Amniotic stem cell (primary cell): ENCODE measurements at places on chromosomes 2 and 18.

DNA sequence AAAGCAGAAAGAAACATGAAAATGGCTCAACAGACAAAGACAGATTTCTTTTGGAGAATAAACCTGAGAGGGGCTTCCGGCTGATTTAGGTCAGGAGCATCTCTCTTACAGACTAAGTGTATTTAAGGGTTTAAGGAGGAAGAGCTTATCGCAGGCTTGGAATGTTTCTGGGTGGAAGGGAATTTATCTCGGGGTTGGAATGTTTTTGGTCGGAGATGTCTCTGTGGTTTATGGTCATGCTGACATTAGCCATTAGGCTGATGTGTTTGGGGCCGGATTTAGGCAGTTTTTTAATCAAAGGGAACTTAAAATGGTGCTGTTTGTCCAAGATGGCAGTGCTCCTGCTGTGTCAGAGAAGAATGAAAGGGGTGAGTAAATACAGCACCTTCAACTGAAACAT lies 14.4 kb upstream of the PSMA8 start:
- DNase-seq = no peak

DNA sequence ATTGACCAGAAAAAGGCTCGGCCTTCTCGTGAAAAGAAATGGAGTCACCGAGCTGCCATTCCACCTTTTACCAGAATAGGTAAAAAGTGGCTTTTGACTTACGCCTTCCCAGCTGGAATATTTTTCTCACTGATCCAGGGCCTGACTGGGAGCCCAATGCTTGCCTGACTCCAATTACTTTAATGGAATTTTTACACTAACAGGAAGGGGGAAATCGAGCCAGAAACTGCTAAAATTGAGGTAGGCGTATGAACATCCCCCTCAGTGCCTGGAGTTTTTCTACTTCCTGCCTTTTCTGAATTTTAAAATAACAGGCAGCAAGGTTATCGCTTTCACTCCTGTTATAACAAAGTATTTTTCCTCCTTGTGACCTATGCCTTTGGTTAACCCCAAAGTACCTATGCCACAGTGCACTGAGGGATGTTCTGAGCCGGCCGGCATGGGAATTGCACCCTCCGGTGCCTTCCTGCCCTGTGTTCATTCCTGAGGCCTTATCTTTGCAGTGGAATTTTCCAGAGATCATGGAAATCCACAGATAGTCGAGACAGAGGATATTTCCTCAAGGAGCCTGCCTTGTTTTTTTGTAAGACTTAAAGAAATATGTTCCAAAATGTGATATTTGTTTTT lies 18.3 kb upstream of the RPL31 start:
- DNase-seq = no peak

DNA sequence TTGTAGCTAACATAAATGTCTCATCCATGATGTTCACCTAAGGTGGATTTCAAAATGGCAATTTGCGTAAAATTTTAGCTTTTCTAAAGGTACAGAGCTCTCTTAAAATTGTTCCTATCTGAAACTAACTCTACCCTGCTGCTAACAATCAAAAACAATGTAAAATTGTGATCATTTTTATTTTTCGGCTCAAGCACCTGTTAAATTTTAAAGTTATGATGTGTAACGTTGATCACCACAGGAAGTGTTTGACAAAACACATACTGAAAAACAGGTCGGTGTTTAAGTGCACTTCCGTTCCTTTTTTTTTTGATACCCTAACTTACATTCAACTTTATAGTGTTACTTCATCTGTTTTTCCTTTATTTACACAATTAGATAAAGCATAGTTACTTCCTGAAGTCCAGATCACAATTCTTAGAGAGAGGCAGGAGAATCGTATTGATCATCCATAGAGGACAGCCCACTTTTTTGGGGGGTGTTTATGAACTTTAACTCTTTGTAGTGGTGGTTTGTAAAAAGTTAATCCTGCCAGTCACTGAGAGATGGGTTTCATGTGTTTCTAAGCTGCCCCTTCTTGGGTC lies 6.0 kb upstream of the NCK2 start:
- DNase-seq = no peak

GRCh38 chr2:127650041-127650784 lies 4.3 kb downstream of the GPR17 start:
- DNase-seq = no peak

- DNase-seq = no peak
Observed at GRCh38 chr2:175431101-175431946, 249.8 kb upstream of the ATP5MC3 start.

GRCh38 chr18:79615091-79615490 lies 64.5 kb upstream of the CTDP1 start:
- no peak for DNase-seq

DNA sequence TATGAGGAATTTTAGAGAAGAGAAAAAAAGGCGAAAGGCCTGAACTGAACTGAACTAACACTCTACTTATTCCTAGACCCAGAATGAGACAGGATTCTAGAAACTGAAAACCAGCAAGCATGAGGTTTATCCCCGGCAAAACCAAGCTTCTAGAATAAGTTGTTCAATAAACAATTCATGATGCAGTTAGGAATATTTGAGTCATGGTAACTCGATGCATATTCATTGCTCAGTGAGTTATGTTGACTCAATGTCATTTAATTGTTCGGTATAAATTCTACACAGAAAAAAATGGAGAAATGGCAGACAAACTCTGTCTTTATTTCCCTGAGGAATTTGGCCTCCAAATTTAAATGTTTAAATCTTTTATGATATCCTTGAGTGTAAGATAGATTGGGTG lies 321.5 kb downstream of the SATB2 start:
- no peak for DNase-seq

GRCh38 chr2:205660521-205661124 lies 21.7 kb upstream of the NRP2 start:
- peak; percentile 71 for DNase-seq

DNA sequence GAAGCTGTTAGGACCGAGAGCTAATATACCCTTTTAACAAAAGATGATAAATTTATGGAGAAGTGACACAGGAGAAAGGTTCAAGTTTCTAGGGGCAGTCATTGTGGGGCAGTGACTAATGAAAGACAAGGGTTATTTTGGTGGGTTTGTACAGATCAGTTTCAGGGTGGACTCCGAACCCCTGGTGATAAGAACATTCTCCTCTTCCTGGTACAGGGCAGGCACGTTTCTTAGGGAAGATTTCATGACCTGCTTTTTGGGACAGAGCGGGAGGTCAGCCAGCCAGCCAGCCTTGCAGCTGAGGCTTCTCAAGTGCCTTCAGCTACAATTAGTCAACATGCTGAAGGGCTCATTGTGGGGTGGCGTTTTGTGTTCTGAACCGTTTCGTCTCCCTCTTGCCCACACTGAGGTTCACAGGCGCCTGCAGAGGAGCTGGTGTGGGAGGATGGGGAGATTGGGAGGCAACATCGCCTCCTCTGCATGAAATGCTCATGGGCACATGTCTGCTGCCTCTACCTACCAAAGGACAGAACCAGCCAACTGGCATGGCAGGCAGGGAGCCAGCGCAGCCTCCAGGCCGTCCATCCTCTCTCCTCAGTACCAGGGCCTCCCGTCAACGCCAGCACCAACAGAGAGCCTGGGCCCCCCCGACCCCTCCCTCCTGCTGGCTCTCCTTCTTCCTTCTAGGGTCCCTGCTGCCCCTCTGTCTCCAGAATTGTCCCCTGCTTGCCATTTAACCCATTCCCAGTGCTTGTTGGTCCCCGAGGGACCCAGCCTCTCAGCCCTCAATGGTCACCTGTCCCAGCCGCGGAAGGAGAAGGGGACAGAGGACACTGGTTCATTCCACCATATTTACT lies 9.6 kb downstream of the CHMP1B start:
- DNase-seq = no peak

GRCh38 chr2:11079136-11079824 lies 76.0 kb upstream of the SLC66A3 start:
- DNase-seq = no peak

GRCh38 chr2:179250095-179250494 lies 14.5 kb downstream of the SESTD1 start:
- DNase-seq = no peak

DNA sequence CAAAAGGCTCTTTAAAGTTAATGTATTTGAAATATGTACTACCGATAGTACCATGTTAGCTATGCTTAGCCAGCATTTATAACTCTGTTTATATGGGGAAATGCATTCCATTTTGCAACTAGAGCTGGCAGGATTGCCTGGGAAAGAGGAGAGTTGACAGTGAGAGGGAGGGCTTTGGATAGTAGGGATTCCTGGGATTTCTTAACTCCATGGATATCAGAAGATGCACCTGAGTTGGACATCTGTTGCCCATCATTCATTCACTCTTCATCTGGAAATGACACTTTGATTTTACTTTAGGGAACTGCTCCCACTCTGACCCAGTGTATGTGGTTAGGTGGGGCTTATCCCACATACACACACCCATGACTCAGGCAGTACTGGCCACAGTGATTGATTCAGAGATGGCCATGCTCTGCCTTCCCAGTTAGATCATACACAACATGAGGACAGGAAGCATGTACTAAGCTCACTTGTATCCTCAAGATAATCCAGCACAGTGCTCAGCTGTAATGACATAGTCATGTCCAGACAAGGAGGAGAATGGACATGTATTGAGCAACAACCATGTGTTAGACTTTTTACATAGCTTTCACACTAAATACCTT lies 248.8 kb downstream of the MREG start:
- DNase-seq = no peak

- DNase-seq = no peak
Observed at GRCh38 chr2:190849774-190850173, 30.8 kb upstream of the GLS start.

- no peak for DNase-seq
Observed at GRCh38 chr18:6397931-6398566, 16.7 kb downstream of the L3MBTL4 start.

- DNase-seq = no peak
Observed at GRCh38 chr2:44330801-44331200, 30.5 kb downstream of the PREPL start.

- no peak for DNase-seq
Observed at GRCh38 chr2:68878753-68879152, 7.6 kb upstream of the BMP10 start.

DNA sequence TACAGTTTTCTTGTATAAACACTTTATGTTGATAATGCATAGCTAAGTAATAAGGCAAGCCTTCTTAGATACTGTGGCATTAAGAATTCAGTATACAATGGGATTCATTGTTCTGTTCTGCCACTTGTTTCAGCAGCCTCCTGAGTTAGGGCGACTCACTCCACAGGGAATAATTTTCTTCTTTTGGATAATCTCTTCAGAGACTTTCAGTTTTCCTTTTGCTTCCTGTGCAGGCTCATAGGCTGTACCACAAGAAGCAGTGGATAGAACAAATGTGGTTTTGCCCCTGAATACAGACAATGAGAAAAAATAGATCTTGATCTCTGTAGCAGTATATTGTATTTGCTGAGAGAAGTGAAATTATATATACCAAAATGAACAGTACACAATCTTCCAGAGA lies 298.0 kb downstream of the ZNF407 start:
- DNase-seq = no peak

DNA sequence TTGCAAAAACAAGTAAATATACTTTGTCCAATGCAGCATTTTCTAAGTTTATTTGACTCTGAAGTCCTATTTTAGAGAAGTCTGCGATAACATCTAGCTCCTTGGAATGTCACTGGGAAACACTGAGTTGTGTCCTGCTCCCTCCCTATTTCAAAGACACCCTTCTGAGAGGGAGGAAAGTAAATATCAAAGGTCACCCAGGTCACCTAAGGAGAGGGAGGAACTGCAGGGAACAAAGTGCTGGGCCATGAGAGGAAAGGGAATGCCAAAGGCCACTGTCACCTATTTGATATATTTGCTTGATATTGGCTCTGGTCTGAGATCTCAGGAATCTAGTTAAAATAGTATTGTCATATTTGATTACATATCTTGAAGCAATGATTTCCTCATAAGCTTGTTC lies 201.3 kb downstream of the GCA start:
- DNase-seq = no peak

DNA sequence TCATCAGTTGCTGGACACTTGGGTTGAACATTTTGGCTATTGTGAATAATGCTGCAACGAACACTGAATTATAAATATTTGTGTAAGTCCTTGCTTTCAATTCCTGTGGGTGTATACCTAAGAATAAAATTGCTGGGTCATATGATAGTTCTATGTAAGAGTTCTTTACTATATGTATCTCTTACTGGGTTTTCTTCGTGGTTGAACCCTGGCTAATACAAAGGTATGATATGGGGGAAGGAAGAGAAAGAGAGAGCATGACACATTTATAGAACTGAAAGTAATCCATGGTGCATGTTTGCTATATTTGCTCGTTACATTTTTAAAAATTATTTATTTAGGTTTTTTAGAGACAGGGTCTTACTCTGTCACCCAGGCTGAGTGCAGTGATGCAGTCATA lies 143.1 kb upstream of the GAREM1 start:
- no peak for DNase-seq

DNA sequence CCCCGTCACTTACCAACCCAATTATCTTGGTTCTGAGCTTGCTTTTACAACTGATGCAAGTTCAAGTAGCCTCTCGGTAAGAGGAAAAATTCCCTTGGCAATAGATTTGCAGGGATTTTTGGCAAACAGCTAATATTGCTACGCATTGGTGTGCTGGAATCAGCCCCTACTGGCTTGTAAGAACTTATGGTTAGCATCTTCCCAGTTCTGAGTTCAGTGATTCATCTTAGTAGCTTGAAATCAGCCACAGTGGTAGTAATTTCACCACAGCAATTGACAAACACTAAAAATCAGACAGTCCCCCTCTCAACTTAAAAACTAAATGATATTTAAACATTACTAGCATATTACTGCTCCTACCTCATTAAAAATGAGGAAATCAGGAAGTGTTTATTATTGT lies 5.9 kb upstream of the RAX start:
- DNase-seq = no peak

- no peak for DNase-seq
Observed at GRCh38 chr2:127465258-127465657, 47.0 kb downstream of the PROC start.

- DNase-seq = no peak
Observed at GRCh38 chr2:231512222-231512621, 18.0 kb downstream of the NMUR1 start.

DNA sequence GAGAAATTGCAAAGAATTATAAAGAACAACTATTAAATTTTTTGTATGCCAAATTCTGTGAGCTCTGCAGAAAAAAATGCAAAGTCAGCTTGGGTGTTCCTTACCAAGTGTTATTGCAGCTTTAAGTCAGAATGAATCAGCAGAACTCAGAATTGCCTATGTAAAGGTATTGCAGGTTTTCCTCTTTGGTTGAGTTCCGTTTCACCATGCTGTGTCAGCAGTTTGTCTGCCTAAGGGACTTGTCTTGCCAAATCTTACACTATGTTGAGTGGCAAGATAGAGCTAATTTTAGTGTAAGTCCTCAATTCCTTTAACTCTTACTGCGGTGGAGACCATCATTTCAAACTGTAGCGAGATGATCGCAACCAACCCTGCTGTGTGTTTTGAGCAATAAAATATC lies 38.8 kb downstream of the ADAM23 start:
- DNase-seq = no peak

GRCh38 chr2:230217424-230217823 lies 2.4 kb downstream of the SP110 start:
- DNase-seq = no peak
